Hippocampal formation (tissue), 2 donors: ENCODE measurements at places on chromosomes 6 and 20.
A peak's percentile ranks its signal among the peaks of the same experiment; 100 is the strongest.

GRCh38 chr6:13866301-13866700 is 51.9 kb upstream of the MCUR1 start:
- no peak for DNase-seq

DNA sequence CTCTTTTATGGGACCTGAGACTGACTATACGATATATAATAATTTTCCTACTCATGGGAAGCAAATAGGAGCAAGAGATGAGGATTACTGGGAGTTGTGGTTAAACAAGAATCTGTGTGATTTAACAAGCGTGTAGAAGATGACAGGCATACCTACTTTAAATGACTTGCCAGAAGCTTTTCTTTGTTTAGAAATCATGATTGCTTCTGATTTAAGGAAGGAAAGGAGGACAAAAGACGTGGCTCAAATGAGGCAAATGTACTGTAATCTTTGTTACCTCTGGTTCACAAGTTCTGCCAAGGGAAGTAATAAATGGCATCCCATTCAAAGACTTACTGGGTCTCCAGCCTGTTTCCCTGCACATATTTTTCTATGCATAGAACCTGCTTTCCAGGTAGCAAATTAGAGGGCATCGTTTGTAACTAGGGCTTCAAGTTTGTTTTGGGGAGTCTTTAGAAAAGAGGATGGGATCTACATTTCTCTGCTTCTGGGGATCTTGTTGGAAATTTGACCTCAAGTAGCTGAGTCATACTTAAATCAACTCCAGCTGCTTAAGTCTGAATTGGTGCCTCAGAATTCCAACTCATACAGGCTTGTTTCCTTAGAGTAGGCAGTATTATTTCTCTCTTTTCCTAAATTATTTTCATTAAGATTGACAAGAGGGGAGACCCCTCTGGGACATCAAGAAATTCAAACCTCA is 2.9 kb upstream of the TRMT11 start:
- DNase-seq, result no peak

DNA sequence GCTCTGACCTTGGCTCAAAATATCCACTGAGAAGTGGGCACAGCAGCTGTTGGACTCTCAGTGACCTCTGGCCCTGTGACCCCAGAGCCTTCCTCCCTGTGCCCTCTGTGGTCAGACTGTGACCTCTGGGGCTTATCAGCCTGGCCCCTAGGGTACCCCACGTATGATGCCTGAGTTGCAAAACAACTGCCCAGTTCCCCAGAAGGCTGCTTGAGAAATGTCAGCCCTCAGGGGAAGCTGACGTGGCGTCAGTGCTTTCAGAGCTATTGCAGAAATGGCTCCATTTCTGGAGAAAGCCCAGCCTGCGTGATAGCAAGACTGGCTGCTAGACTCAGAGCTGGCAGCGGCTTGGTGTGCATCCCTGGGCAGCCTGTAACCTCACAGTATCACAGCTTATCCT is 31.5 kb upstream of the TGM2 start:
- DNase-seq, result no peak

DNA sequence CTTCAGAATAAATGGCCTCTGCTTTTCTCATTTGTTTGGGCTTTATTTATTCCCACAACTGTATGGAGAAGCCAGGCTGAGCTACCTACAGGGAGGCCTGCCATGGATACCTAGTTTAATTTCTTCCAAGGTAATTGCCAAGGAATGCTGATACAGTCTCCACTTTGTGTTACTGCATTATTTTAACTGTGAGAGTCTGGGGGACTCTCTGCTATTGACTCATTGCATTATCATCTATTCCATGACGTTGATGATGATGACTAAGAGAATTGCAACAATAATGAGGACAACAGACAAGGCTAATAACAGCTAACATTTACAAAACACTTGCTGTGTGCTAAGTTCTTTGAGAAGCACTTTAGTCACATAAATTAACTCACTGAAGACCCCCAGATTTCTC is 88.3 kb upstream of the COL21A1 start:
- no peak for DNase-seq

DNA sequence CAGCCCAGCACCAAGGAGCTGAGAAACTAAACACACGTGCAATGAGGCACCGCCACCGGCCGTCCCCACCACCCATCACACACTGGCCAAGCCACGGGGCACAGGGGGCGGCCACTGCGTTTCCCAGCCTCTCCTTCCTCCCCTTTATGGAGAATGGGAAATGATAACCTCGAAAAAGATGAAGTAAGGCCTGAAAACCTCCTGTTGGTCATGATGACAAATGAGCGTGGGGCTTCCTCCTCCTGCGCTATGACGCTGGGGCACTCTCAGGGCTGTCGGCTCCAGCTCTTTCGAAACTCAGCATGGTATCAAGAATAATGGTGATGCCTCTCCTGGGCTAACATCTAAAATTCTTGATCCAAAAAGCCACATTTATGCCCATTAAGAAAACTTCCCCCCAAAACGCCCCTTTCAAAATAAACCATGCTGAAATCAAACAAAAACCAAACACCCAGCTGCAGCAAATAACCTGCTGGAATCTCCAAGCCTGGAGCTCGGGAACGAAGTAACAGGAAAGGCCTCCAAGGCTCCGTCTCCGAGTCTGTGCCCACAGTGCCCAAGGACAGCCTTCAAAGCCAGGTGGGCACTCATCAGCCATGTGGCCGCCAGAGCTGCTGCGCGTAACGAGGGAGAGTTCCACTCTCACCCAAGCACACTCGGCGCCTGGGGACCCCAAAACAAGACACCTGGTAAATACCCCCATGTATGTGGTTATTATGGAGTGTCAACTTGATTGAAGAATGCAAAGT is 50.0 kb downstream of the TAF4 start:
- no peak for DNase-seq

GRCh38 chr6:43389730-43390295 is 20.4 kb upstream of the ZNF318 start:
- DNase-seq, result no peak

DNA sequence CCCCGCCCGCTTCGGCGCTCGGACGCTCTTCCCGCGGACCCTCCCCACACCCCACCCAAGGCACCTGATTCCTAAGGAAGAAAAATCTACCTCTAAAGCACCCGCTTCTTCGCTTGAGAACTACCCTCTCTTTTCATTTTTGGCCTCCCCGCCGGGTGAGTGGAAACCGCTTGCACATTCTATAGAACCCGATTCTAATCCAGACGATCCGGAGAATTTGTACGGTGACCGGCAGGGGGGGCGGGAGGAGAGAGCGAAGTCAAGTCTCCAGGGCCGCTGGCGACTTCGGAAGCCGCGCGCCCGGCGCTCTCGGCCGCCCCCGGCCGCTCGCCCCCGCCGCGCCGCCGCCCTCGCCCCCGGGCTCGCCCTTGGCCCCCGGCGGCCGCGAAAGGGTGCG is at the start of gene RBM24:
TSS of gene RBM24 (plus strand) at position 262 of the 397 bp plus-strand sequence. CDS start 221 bp downstream, outside the sequence.
- DNase-seq, result no peak

- no peak for DNase-seq
Measured at GRCh38 chr20:59701236-59701635, 96.9 kb downstream of the PHACTR3 start.

GRCh38 chr20:12775041-12775440 is 233.7 kb upstream of the SPTLC3 start:
- no peak for DNase-seq

- DNase-seq, result no peak
Measured at GRCh38 chr6:139230391-139230840, 61.4 kb downstream of the TXLNB start.

- no peak for DNase-seq
Measured at GRCh38 chr6:87054143-87054833, 40.6 kb downstream of the CGA start.

DNA sequence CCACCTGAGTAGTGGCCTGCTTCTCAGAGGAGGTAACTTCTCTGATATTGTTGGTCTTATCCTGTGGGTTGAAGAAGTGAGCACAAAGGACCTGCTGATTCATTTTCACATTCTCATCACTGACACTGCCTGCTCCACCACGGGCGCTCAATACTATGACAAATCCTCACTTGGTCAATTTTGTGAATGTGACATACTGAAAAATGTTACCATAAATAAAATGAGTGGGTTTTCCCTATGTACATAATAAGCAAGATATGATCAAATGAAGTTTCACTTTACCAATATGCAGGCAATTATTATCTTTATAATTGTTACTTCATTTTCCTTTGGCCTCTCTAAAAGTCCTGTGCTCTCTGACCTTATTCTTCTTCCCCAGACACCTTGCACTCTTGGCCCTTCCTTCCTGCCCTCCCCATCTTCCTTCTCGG is 71.5 kb upstream of the RIPOR2 start:
- no peak for DNase-seq

DNA sequence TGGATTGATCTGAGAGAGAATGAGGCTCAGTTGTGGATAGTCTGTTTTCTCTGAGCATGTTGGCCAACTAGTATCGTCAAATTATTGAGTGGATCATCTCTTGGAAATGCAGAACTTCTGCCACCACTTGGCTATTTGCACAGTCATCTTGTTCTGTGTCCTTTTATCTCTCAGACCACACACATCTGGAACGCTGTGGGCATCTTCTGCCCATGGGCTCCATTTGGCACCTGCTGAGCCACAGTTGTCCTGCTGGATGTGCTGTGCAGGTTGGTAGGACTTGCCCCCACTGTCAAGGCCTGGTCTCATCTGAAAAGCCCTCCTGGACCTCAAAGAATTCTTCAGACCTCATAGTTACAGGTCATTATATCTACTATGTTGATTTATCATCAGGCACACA is 16.7 kb upstream of the C20orf144 start:
- no peak for DNase-seq

DNA sequence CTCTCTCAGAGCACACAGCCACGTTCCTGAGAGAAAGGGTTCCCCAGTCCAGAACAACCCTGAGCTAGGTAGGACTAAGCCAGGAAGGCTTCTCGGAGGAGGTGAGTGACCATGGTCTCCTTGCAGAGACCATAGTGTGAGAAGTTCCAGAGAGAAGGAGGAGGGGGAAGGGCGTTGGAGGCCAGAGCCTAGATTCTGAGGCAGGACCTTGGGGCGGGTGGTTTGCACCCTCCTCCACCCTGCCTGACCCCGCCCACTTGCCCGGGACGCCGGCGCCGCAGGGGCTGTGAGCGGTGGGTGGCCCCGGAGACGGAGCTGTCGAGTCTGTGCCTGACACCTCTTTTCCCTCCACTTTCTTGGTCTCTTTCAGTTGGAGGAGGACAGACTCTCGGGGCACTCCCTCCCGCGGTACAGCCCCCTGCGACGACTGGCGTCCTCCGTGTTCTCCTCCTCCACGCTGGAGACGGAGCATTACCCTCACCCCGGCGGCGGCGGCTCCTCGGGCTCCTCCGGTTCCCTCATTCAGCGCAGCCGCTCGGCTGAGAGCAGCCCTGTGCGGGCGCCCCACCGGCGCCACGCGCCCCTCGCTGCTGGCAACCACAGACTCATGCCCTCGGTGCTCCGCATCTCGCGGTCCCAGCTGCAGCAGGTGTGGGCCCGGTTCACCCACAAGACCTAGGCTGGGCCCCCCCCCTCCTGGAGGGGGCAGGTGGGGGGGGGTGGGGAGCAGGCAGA is 26.2 kb downstream of the TTBK1 start:
- no peak for DNase-seq

- no peak for DNase-seq
Measured at GRCh38 chr6:112606656-112607435, 259.7 kb downstream of the RFPL4B start.

DNA sequence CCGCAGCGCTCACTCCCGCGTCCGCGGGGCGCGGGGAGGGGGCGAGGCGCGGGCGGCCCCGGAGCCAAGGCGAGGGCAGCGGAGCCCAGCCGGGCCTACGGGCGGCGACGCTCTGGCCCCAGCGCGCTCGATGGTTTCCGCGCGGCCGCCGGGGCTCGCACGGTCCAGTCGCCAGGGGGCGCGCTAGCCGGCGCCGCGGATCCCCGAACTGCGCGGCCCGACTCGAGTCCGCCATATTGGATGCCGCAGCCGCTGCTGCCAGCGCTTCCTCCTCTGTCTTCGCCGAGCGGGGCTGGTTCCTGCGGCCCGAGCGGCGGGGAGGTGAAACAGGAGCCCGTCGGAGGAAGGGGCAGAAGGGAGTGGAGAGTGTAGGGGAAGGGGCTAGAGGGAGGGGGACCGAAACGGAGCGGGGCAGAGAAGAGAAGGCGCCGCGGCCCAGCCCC is at the start of gene SCAF8:
TSS of gene SCAF8 (plus strand) at position 234 of the 443 bp plus-strand sequence. CDS start 485 bp downstream, outside the sequence.
- peak; percentile 79 for DNase-seq

- DNase-seq, result no peak
Measured at GRCh38 chr20:34507702-34508413, 8.4 kb upstream of the DYNLRB1 start.

DNA sequence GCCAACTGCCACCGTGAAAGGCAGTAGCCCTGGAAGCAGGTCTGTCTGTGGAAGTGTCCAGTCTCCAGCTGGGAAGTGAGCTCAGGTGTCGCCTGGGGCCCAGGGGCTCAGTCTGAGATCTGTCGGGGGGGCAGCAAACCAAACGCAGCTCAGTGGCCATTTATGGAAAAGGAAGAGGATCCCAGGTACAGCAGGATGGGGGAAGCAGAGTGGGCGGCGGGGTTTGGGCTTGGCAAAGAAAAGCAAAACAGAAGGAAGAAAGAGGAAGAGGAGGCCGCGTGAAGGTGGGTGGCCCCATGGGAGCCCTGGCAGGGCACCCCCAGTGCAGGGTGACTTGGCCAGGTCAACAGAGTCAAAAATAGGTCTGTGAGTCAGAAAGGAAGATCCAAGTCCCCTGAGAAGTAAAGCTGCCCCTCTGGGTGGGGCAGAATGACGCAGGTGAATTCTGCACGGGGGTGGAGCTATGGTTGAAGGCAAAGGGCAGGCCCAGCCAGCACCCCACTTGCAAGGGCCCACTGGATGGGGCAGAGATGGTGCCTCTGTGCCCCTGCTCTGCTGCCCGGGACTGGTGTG is 5.3 kb downstream of the PXDC1 start:
- DNase-seq, result no peak

GRCh38 chr20:50434653-50435396 is 75.4 kb upstream of the PTPN1 start:
- DNase-seq, result no peak
